Natural killer cell treated with Interleukin-12 subunit alpha and Interleukin-12 subunit beta and Interleukin-15 and Interleukin-18, amount 100 ng/mL, for 72 hours (primary cell): ENCODE measurements at places on chromosomes 7 and 10.

DNA sequence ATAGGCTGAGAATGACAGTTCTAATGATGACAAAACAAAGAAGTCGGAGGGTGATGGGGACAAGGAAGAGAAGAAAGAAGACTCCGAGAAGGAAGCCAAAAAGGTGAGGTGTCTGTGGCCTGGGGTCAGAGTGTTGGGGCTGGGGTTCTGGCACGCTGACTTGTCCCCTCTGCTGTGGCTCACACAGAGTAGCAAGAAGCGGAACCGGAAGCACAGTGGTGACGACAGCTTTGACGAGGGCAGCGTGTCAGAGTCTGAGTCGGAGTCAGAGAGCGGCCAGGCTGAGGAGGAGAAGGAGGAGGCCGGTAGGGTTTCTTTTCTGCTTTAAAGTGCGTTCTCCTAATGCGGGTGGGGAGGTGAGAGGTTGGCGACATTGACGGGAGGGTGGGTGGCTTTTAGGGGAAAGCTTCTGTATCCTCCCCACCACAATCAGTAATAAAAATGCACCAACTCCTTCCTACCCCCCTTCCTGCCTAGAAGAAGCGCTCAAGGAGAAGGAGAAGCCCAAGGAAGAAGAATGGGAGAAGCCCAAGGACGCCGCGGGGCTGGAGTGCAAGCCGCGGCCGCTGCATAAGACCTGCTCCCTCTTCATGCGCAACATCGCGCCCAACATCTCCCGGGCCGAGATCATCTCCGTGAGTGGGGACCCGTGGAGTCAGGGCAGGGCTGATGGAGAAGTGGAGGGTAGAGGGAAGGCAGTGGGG is 4.6 kb downstream of the UFSP1 start:
- DNase-seq = no peak

DNA sequence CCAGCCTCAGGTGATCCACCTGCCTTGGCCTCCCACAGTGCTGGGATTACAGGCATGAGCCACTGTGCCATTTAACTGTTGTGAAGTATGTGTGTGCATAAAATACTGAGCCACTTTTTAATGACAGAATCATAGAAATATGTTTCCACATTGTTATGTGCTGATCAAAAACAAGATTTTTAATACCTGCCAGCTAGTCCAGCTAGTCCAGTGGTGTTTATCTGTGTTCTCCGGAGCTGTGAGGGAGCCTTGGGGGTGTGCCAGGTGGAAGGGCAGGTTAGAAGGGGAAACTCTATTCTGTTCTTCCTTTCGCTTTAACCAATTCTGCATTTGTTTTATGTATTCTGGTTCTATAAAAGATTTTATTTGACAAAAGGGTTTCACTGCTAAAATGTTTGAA is 7.0 kb downstream of the FAM221A start:
- no peak for DNase-seq

DNA sequence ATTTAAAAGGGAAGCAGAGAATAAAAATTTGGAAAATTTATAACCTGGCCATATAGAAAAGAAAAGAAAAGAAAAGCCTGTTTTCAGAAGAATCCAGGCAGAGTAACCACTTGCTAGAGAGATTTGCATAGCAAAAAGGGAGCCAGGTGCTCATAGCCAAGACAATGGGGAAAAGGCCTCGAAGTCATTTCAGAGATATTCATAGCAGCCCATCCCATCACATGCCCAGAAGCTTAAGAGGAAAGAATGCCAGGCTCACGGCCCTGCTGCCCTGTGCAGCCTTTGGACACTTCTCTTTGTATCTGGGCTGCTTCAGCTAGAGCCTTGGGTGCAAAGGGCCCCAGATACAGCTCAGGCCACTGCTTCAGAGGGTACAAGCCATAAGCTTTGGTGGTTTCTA is 159.8 kb downstream of the CCDC7 start:
- DNase-seq = no peak

- DNase-seq = peak; percentile 60
These were observed 577 bp downstream of the DNAJB9 start for GRCh38 chr7:108570146-108570755.

GRCh38 chr7:55477781-55478374 is 94.4 kb downstream of the VOPP1 start:
- DNase-seq = no peak

- DNase-seq = no peak
These were observed 596.8 kb downstream of the PTPRN2 start for GRCh38 chr7:157990881-157991250.

DNA sequence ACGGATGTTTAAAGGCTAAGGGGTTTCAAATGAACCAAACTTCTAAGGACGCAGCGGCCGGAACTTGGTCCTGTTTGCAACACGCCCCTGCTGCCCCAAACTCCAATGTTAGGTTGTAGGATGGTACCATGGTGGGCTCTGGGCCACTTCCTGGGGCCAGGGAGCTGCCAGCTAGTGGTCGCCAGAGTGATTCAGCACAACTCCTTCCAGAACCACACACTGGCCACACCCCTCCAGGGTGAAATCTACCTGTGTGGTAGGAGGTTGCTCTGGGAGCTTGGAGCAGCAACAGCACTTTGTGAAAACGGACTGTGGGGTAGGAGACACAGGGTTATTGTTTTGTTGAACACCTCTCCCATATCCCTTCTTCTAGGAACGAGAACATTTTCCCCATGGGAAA is 161.1 kb downstream of the FANK1 start:
- no peak for DNase-seq

DNA sequence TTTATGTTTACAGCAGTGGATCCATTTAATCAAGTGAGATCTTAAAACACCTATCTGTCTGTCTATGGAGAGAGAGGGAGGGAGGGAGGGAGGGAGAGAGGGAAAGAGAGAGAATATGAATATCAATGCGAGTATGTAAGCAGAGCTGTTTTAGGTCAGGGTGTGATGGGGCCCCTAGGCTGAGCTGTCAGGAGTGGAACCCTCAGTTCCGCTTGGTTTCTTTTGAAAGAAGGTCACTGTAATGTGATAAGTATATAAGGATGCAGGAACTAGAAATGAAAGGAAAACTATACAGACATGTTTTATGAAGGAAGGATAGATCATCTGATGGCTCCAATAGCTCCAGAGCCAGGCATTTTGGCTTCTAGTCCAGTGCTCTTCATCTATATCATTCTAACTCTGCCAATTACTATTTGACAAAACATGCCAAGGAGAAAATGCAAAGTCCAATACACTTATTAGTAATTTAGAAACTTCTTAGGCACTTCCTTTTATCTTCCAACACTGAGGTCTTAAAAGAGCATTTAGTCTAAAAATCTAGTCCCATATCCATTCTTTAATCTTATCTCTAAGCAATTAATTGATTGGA is 70.3 kb downstream of the NRCAM start:
- DNase-seq = no peak

- DNase-seq = no peak
These were observed 61.3 kb upstream of the DGKI start for GRCh38 chr7:137908106-137908505.

GRCh38 chr10:43255634-43256431 is 11.0 kb downstream of the RASGEF1A start:
- no peak for DNase-seq

- DNase-seq = peak; percentile 22
These were observed 142.3 kb downstream of the ARHGAP22 start for GRCh38 chr10:48462482-48463020.

GRCh38 chr10:72846238-72846637 is 47.3 kb upstream of the OIT3 start:
- DNase-seq = no peak

DNA sequence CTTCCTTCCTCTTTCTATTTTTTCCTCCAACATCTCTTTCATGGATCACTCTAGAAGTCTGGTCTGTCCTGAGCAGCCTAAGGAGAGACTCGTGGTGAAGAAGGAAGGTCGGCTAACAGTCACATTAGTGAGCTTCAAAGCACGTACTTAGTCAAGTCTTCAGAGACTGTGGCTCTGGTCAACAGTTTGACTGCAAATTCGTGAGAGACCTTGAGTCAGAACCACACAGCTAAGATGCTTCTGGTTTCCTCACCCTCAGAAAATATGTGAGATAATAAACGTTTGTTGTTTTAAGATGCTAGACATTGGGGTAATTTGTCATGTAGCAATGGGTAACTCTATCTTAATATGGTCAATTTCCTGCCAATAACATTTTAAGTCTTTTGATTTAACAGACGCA is 126.2 kb upstream of the LRRN3 start:
- DNase-seq = no peak

DNA sequence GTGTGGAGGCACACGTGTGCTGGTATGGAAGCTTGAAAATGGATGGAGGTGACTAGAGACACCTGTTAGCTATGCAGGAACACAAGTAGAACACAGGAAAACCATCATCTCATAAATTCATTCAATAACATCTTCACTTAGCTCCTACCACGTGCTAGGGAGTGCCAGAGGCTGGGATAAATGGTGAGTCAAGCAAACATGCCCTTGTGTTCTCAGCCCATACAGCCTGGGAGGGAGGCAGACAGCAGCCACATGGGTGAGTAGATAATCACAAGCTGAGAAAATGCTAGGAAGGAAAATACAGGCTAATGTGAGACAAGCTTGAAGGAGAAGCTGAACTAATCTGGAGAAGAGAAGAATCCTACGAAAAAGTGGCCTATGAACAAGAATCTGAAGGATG is 468.0 kb upstream of the ZMIZ1 start:
- DNase-seq = no peak

DNA sequence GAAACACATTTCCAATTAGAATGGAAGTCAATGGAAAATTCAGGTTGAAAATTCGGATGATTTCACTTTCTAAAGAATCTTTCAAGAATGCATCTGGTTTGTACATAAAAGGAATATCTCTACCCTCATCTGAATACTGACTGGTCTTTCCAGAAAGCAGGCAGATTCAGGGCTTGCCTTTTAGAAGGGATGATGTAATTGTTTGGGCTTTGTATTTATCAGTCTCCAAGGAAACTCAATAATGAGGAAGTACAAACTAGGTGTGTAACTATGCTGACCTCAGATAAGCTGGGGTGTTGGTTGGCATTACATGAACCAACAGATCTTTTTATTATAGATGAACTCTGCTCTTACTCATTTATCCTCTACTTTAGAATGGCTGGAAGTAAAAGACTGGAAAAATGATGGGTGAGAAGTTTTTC is 24.1 kb downstream of the PDLIM1 start:
- no peak for DNase-seq

GRCh38 chr7:64892116-64892515 is 11.0 kb upstream of the ZNF273 start:
- DNase-seq = no peak

- DNase-seq = no peak
These were observed 276.9 kb upstream of the NEBL start for GRCh38 chr10:21173802-21174714.

DNA sequence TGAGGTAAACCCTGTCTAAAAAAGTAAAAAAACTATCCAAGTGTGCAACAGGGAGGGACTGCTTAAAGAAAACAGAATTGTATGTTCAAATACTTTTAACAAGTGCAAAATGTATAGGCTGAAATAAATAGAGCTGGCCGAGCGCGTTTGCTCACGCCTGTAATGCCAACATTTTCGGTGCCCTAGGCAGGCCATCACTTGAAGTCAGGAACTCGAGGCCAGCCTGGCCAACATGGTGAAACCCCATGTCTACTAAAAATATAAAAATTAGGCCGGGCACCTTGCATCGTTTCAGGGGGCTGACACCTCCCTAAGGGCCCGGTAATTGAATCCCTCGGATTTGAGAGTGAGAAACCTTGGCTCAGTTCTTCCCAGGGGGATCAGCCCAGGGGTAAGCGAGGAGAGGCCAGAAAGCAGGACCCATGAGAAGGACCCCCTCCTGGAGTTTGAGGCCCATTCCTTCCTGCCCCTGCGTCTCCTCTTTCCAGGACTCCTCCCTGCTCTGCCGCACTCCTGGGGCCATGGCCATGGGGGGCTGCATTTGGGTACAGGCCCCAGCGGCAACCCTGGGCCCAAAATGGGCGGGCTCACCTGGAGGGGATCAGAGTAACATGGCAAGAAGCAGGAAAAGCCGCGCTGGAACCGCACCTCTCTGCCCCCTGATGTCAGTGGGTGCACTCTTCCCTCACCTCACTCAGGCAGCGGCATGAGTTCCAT is 75.5 kb upstream of the TMEM248 start:
- no peak for DNase-seq

DNA sequence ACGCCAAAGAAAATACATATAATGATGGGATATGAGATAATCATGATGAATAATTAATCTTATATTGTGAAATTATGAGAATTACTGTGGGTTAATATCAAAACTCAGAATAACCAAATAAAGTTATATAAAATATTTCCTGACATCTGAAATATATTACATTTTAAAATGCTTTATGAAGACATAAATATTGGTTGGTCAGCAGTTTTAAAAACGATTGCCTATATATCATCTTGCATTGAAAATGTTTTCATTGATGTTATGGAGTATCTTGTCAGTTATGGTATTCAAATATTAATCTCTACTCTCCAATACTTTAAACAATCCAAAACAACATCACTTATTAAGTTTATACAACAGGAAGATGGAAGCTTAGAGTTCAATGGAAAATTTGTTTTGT is 228.1 kb upstream of the FERD3L start:
- DNase-seq = no peak

DNA sequence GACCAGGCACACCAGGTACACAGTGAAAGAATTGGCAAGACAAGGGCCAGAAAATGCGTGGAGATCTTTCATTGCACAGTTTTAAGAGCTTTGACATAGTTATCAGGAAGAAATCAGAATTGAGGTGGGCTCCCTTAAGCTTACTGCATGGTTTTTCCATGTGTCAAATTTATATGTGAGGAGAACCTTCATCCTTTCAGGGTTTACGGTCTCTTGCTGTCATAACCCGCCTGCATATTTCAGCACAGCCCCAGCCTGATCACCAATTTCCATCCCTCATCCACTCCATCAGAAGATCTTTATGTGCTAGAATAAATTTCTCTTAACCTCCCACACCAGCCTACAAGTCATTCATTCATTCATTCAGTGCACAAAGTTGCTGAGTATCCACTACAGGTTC is 373.1 kb downstream of the KCNMA1 start:
- DNase-seq = no peak

GRCh38 chr10:86262688-86263181 is 103.9 kb downstream of the GRID1 start:
- no peak for DNase-seq

- no peak for DNase-seq
These were observed 930 bp upstream of the HOXA10 start for GRCh38 chr7:27174874-27175625.

- DNase-seq = no peak
These were observed 223.2 kb upstream of the LRRN3 start for GRCh38 chr7:110867771-110868170.

DNA sequence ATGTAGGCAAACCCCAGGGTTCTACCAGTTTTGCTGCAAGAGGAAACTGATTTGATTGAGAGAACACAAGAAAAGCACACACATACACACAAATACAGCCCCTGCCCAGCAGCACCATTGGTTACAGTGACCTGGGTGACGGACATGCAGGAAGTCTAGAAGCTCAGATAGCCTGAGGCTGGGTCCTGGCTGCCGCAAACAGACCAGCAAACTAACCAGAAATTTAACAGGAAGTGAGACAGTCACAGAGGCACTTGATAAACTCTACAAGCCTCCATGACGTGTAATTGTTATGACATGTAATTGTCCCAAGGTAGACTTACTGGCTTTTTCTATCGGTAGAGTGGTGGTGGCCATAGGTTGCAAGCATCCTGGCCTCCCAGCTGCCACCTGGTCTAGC is 58.9 kb downstream of the PRKAR2B start:
- no peak for DNase-seq
